Activated naive CD8-positive, alpha-beta T cell treated with anti-CD3 and anti-CD28 coated beads, Interleukin-2, amount 50 U/mL, for 16 hours (primary cell): ENCODE measurements at places on chromosomes 11 and 22.

- no peak for DNase-seq
Observed at GRCh38 chr11:11251394-11251970, 101.6 kb downstream of the CSNK2A3 start.

- no peak for DNase-seq
Observed at GRCh38 chr11:62127426-62127825, 3.6 kb downstream of the INCENP start.

DNA sequence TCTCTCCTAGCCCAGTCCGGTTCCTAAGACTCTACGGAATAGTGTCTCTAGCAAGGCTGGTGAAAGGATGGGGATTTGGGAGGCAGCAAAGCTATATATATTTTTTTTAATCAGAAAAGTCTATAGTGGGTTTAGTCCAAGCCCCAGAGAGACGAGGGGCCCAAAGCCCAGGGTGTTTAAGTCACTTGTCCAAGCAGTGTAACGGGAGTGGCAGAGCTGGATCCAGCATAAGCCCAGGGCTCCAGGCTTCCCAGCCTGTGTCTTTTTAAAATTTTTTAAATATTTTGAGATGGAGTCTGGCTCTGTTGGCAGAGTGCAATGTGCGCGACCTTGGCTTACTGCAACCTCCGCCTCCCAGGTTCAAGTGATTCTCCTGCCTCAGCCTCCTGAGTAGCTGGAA lies 6.8 kb downstream of the GRIK4 start:
- no peak for DNase-seq

GRCh38 chr22:33528183-33528582 lies 392.1 kb downstream of the LARGE1 start:
- no peak for DNase-seq

DNA sequence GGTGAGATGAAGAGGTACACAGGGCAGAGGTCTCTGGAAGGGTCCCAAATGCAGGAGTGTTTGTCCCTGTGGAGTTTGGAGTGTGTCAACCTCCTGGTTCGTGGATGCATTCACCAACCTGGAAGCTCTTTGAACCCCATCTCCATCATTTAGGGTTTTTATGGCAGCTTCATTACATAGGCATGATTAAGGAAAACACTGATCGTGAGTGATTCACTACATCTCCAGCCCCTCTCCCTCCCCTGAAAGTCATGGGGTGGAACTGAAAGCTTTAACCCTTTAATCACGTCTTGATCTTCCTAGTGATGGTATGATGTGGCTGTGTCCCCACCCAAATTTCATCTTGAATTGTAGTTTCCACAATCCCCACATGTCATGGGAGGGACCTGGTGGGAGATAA lies 19.8 kb upstream of the INCENP start:
- no peak for DNase-seq

DNA sequence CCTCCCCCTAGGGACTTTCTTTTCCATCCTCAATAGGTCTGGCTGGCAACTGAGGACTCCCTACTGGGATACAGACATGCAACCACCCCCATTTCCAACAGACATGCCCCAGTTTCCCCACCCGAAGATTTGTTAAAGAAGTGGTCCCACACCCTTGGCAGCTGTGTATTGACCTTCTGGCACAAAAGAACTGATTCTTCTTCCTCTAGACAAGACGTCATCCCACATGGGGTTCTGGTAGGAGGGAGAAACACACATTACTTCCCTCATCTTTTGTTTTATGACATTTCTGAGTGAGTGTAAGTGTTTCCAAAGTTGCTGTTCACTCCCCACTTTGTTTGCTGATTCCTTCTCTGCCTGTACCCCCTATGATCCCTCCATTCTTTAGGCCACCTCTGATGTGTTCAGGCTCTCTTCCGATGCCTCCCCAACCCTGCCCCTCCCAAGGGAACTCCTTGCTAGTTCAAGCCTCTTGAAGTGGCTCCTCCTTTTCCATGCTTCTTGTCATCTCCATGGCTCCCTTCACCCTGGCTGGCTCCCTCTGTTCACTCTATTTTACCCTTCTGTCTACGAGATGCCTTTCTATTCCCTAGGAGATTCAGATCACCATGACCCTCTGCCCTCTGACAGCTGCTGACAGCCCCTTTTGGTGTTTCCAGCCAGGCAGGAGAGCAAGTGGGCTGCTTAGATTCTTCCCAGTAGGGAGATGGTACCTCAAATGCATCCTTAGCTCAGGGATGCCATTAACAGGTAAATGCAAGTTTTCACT lies 4.3 kb downstream of the KIRREL3 start:
- DNase-seq = no peak

- no peak for DNase-seq
Observed at GRCh38 chr11:126544108-126545056, 188.9 kb downstream of the ST3GAL4 start.

DNA sequence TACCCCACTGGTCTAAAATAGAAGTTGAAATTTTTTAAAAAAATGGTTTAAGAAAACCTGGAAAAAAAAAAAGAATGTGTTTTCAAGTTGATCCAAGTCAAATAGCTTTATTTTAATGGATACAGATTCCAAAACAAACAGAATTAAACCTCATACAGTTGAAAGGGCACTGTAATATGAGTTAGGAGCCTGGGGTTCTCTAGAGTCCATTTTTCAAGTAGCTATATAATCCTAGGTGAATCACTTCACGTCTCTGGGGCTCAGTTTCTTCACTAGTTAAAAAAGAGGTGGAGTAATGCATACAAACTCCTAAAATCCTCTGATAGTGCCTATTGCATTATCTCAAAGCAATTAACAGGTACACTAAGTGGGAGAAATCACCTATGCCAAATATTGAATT lies 132.9 kb downstream of the BBOX1 start:
- no peak for DNase-seq

DNA sequence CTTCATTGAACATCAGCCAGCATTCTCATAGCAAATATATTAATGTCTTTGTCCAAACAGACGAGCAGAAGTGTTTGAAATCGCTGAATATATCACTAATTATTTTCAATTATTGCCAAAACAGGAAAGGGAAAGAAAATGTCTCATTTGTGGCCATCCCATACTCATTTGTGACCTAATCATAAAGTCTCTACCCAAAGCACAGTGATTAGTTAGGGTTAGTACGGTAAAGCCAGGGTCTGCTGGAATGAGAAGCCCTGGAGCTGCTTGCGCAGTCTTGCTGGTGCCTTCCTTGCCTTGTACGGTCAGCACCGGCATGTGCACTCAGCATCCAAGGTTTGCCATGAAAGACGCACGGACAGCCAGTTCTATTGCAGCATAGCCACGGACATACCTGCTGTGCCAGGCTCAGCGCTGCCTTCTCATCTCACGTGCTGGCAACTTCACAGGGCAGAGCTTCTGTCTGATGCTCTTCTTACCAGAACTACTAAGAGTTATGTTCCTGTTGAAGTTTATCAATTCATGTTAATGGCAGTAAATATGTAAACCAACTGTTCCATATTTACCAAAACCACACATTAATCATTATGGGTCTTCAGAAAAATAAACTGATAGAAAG lies 74.7 kb upstream of the POU2AF2 start:
- DNase-seq = no peak

GRCh38 chr11:58919980-58920379 lies 19.3 kb upstream of the GLYATL1 start:
- DNase-seq = no peak

- DNase-seq = no peak
Observed at GRCh38 chr22:47287516-47287915, 525.1 kb downstream of the TBC1D22A start.

- no peak for DNase-seq
Observed at GRCh38 chr11:11856638-11857037, 14.9 kb downstream of the USP47 start.
